ENCODE measurements at places on chromosomes 5 and 9.

GRCh38 chr5:55441107-55441771, 93.5 kb downstream of the PLPP1 start:
- no peak for DNase-seq

- no peak for DNase-seq
These were observed 851 bp upstream of the ZDHHC12 start for GRCh38 chr9:128724744-128725211.

DNA sequence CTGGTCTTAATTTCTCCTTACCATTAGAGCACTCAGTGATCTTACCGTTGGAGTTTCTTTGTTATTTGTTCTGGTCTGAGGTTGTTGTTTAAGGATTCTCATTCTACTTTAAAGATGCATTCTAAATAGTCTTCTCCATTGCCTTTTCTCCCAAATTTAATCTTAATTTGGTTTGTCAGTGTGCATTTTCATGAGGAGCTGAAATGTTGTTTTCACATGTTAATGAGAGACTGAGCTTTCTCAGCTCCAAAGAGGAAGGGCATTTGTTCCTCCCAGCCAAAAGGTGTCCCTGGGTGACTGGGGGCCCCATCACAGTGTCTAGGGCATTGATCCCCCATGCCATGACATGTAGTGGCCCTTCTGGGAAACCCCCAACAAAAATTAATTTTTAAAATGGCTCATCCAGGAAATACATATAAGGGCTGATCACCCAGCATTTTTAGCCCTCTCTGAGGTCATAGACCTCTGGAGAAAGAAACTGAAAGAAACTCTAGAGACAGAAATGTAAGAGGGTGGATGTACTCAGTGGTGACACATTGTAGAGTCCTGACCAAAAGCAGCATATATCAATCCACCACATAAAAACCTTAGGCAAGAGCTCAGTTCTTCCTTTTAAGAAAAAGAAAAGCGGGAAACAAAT, 240.4 kb upstream of the RAI14 start:
- no peak for DNase-seq

DNA sequence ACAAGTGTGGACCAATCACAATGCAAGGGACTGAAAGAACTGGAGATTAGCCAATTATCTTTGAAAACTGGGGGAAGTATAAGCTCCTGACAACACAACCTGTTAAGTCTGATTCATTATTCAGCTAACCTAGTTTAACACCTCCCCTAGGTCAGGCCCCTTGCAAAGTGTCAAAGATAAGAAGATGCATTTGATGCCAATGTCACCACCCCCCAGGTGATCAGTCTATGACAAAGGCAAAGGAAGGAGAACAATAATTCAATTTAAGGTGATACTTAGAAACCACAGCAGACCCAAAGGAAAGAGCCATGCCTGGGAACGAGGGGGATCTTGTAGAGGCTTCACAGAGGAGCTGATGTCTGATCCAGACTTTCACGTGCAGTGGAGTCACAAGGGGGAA, 137.9 kb downstream of the FBXL7 start:
- DNase-seq = no peak

DNA sequence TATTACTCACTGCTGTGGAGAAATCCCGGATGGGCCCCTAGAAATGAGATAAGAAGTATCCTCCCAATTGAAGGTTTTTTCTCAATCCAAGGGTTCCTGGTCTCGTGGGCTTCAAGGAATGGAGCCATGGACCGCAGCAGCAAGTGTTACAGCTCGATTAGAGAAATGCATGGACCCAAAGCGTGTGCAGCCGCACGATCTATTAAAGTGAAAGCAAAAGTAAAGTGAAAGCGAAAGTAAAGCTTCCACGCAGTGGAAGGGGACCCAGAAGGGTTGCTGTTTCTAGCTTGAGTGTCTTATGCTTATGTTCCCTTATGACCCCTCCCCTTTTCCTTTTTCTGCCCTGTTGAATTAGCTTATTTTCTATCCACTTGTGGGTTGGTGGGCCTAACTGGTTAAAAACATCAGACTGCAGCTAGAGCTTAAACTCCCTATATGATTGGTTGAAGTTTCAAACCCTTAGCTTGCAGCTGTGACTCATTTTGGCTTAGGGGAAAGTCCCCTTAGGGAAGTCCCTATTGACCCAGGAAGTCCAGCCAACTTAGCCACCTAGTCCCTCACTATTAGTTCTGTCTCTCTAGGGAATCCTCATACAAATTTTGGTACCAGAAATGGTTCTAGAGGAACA, 1111.8 kb downstream of the TAF11L14 start:
- peak; percentile 21 for DNase-seq

GRCh38 chr9:93458712-93459111, 5.3 kb upstream of the FAM120AOS start:
- no peak for DNase-seq

DNA sequence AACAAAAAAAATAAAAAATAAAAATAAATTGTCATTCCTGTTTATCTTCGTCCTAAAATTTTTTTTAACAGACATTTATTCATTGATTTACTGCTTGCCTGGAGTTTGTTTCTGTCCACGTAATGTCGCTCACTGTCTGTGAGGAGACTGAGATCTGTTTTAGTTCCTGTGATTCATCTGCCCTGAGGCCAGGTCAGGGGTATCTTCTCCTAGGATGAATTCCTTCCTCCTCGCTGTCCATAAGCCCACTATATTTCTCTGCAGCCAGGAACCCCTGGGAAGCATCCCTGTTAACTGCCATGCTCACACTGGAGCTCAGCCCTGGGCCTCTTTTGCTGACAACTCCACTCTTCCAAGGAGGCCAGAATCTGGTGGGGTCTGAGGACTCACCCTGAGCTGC, 682.0 kb downstream of the MTRR start:
- DNase-seq = no peak

- no peak for DNase-seq
These were observed 122.4 kb upstream of the FGF10 start for GRCh38 chr5:44511596-44511995.

GRCh38 chr5:153775923-153776322, 262.8 kb downstream of the FAM114A2 start:
- DNase-seq = no peak

DNA sequence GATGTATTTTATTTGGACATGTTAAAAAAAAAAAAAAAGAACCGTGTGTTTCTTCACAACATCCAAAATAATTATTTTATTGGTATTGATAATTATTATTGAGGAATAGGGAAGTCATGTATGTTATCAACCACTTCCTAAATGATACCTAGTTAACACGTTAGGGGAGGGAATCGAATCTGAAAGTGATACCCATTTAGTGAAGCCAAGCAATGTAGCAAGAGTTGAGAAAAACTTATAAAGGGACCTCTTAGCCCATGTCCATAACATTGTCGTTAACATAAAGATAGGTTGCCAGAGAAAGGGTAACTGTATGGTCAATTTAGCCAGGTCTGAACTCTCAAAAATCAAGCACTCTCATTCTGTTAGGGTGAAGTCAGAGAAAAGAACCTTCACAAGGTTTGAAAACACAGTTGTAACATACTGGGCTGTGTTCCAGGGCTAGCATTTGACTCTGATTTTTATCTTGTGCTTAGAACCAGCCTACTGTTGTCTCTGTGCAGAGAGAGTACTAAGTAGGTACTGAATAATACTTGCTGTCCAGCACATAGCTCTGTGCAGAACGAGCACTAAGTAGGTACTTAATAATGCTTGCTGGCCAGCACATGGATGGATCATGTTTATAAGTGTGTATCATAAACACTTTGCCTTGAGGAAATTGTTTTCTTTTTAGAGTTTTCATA, 60.4 kb downstream of the GHR start:
- no peak for DNase-seq

DNA sequence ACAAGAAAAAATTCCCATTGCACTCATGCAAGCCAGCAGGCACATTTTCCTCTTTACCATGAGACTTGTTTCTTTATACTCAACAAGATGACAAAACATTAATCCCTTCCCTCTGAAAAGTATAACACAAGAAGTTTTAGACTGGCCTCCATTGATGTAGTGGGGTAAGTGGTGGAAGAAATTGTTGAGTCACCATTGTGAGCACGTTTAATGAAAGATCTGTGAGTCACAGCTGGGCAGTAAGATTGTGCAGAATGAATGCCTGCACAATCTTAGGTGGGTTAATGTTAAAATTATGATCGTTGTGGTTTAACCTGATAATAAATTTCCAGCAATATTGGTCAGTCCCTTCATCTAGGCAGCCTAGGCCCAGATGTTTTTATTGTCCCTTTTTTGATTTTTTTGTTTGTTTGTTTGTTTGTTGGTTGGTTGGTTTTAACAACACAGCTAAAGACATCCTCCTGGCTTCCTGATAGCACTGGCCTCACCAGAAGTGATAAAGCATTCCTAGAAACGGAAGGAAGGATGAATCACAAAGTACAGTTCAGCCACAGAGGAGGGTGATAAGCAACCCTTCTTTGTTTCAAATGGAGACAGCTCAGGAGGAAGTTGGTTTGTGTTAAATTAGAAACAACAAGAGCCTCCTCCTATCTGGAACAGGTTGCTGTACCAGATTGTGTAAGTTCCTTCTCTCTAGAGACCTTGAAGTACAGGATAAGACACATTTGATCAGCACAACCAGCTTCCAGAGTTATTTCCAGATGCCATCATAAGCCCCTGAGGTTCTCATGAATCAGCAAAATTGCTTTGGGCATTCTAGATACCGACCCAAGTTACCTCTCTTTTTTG, 40.3 kb downstream of the SLC24A2 start:
- DNase-seq = no peak

- DNase-seq = no peak
These were observed 54.3 kb upstream of the BOD1 start for GRCh38 chr5:173670791-173671120.

GRCh38 chr9:70494221-70494620, 79.8 kb upstream of the KLF9 start:
- no peak for DNase-seq

- DNase-seq = no peak
These were observed 30.9 kb downstream of the CLTA start for GRCh38 chr9:36221667-36222066.

GRCh38 chr5:117434254-117434653, 859.6 kb upstream of the SEMA6A start:
- no peak for DNase-seq

GRCh38 chr5:138936225-138936967, 61.3 kb upstream of the LRRTM2 start:
- DNase-seq = no peak

DNA sequence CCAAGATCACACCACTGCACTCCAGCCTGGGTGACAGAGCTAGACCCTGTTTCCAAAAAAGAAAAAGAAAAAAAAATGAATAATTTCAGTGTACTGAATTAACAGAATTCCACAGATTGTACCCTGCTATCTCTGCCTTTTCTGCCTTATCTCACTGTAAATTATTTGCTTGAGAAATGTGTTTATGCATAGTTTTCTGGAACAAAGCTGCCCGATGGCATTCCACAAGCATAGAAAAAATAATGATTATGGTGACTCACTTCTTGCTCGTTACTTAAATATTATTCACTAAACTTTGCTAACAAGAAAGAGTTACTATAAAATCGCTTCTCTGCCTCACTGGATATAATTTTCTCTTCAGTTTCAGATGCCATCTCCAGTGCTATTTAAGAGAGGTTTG, 88.7 kb upstream of the FAM169A start:
- DNase-seq = no peak

GRCh38 chr9:131262327-131263032, 13.8 kb downstream of the FAM78A start:
- DNase-seq = no peak

DNA sequence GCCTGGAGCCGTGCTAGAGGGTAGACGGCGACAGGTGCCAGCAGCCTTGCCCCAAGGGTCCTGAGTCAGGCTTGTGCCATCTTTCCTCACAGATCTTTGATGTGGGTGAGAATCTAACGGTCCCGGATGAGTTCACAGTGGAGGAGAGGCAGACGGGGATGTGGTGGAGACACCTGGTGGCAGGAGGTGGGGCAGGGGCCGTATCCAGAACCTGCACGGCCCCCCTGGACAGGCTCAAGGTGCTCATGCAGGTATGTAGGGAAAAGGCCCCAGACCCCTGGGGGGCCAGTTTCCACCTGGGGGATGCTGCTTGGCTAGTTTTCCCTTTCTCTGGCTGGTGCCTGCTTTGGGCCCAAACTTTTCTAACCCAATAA, 24.0 kb downstream of the PTGES2 start:
- DNase-seq = no peak

GRCh38 chr9:122039234-122039633, 53.9 kb downstream of the TTLL11 start:
- DNase-seq = no peak

- no peak for DNase-seq
These were observed 5.9 kb downstream of the FAM163B start for GRCh38 chr9:133603135-133603927.

DNA sequence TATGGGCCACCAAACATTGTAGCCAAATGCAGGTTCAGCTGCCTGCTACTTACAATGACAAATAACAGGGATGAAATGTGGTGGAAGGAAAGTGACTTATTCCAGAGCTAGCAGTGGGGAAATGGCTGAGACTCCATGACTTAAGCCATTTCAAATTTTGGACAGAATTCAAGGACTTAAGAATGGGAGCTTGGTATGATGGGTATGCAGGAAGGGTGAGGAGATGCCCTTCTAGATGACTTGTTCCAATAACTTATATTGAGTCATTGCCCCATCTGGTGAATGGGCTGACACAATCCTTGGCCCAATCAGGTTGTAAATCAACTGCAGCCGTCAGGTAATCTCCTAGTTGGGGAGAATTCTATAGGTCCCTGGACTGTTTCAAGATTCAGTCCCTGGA, 230.7 kb upstream of the SGCD start:
- no peak for DNase-seq
